ENCODE measurements at places on chromosomes 5 and 9.

- DNase-seq: no peak
Measured at GRCh38 chr9:96447406-96447805, 2.6 kb upstream of the HABP4 start.

GRCh38 chr5:151772846-151773561, 1.2 kb downstream of the G3BP1 start:
- peak; percentile 57 for DNase-seq

GRCh38 chr9:83596899-83597504, 25.9 kb upstream of the IDNK start:
- DNase-seq: peak; percentile 15

GRCh38 chr5:112930082-112930344, 8.0 kb upstream of the REEP5 start:
- DNase-seq: no peak

GRCh38 chr9:116720111-116720510, 33.0 kb downstream of the TRIM32 start:
- DNase-seq: no peak

- DNase-seq: no peak
Measured at GRCh38 chr5:2166979-2167377, 284.3 kb upstream of the IRX4 start.

- DNase-seq: peak; percentile 32
Measured at GRCh38 chr5:53109056-53109442, 508 bp downstream of the MOCS2 start.

All from mammary epithelial cell (primary cell).